ENCODE measurements at places on chromosomes 16 and 17.
A peak's percentile ranks its signal among the peaks of the same experiment; 100 is the strongest.

GRCh38 chr16:75452464-75453190 is 11.9 kb downstream of the TMEM170A start:
- no peak for DNase-seq

GRCh38 chr16:23435500-23435899 is 17.5 kb downstream of the COG7 start:
- DNase-seq: peak; percentile 32

- DNase-seq: no peak
These were observed 403.2 kb downstream of the NPIPA7 start for GRCh38 chr16:16782153-16782552.

DNA sequence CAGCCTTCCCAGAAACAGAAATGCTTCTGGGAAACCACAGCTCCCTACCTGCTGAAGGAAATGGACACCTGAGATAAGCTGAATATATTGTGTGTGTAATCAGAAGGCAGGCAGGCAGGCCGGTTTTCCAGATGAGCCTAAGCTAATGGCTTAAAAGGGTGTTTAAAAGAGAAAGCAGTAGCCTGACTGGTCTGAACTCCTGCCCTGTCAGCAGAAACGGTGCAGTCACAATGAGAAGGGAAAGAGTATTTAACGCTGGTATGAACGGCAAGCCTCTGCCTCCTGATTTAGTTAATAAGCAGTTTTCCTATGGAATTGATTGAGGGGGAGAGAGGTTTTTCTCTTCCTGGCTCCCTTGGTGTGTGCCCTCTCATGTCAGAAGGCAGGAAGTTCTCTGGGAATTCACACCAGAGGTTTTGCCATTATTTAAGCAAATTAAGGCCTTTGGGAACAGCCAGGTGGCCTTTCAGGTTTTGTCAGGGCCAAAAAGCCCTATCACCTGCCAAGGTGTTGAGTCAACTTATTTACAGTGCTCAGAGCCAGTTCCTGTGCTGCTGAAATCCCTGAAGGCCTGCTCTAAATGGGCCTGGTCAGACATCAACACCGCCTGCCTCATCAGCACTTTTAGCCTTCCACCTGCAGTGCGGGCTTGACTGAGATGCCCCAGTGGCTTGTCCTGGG is 41.6 kb downstream of the CDH1 start:
- no peak for DNase-seq

DNA sequence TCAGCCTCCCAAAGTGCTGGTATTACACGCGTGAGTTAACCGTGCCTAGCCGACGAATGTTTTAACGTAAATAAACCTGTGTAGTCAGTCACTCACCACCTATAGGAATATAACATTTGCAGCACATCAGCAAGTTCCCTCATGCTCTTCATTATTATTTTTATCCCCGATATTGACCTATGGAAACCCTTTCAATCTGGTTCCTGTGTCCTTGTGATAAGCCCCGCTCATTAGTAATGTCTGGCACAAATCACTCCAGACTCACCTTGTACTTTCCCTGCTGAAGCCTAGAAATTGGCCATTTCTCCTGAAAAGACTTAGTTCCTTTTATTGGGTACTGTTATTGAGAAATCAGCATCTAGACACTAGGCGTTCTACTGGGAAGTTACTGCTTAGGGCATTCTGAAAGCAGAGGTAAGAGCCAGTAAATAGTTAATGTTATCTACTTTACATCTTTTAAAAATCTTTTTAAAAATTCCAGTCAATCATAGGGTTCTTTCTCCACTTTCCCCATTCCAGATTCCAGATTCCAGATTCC is 1.5 kb upstream of the PHKG2 start:
- no peak for DNase-seq

DNA sequence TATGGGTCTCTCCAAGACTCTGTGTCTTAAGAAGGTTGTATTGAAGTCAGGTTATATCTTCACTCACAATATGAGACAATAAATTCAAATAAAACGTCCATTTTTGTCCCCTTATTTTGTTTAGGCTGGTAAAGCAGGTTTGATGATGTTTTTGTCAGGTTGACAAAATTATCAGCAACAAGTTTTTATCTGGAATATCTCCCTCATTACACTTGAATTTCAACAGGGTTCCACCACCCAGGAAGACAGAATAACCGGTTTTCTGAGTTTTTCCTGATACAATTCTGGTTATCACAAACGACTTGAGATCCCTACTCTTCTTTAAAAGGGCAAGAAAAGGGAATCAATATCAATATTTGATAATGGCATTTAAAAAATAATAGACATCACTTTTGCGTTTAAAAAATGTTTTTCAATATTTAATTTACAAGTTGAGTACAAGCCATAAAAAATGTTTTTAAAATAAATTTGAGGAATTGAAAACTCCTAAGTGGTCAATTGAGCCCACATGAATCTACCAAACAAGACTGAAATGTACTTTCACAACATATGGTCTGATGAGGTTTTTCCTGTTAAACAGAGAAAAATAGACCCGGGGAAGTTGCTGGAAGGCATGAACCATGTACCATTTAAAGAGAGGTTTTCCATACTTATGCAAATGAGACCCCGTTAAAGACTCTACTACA is 1.4 kb upstream of the ATP6V0A1 start:
- no peak for DNase-seq

- DNase-seq: no peak
These were observed 51.6 kb upstream of the CORO6 start for GRCh38 chr17:29674281-29674680.

DNA sequence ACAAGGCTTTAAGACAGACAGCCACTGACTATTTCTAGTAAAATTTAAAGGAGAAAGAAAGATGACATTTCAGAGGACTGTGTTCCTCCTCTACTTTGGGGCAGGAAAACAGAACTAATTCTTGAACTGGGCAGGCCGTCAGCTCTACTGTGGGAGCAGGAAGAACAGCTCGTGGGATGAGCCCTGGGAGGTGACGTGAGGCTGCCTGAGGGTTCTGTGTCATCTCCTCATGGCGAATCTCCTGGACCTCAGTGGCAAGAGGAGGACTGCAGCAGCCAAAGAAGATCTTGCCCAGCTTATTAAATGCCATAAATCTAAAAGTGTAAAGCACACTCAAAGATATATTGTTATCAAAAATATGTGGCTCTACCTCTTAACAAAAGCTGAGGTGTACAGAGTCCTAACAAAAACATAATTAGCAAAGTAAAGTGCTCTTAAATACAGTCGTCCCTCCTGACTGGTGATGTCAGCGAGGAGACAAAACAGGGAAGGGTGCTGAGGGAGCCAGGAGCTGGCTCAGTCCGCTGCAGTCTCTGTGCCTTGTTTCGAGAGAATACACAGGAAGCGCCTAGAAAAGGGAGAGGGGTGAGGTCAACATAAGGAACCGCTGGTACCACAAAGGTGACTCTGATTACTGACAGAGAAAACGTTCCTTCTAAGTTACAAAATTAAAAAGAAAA is 58.0 kb downstream of the CREBBP start:
- no peak for DNase-seq

DNA sequence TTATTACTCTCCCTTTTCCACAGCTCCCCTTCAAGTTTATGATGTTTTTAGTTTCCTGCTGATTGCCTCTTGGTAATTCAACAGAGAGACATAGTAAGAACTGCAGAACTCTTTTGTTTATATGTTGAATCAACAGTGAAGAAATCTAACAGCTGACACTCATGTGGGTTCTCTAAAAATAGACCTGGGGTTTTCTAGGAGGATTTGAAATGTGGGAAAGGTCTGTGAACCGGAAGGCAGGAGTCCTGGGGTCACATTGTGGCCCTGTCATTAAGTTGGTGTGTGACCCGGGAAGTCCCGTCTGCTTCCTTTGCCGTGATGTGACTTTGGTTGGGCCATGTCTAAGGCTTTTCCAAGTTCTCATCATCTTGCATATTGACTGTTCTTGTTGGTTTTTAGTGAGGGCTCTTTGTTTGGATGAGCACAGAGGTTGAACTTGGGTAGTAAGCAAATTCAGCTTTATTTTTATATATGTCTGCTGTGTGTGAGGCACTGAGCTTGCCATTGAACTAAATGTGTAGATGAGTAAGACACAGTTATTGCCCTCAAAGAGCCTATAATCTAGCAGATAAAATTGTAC is 48.5 kb upstream of the HS3ST3A1 start:
- DNase-seq: no peak

DNA sequence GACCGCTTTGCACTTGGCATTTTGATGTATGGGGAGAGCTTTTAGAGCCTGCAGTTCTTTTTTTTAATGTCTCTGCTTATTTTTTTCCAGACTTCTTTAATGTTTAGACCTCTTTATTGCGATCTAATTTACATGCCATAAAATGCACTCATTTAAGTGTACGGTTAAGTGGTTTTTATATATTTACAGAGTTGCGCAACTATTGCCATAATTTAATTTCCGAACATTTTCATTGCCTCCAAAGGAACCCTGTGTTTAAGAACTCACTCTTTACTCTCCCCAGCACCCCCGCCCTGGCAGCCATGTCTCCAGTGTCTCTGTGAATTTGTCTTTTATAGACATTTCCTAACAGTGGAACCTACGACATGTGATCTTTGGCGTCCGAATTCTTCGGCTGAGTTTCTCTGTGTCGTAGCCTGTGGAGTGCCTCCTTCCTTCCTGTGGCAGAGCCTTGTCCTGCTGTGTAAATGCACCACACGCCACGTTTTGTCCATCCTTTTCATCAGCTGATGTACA is 24.0 kb downstream of the ZNF750 start:
- DNase-seq: no peak

GRCh38 chr17:38613981-38614779 is 8.4 kb upstream of the SRCIN1 start:
- DNase-seq: no peak

GRCh38 chr16:69419956-69420355 is 4.5 kb upstream of the CYB5B start:
- DNase-seq: no peak

GRCh38 chr16:29232811-29233704 is 173.5 kb downstream of the NPIPB11 start:
- DNase-seq: no peak

GRCh38 chr16:8703693-8704092 is 29.3 kb downstream of the ABAT start:
- DNase-seq: no peak

GRCh38 chr17:47066841-47067682 is 88.0 kb upstream of the RPRML start:
- peak; percentile 60 for DNase-seq

GRCh38 chr16:89917773-89918452 is 749 bp upstream of the MC1R start:
- peak; percentile 73 for DNase-seq

- no peak for DNase-seq
These were observed 11.4 kb downstream of the CFAP97D1 start for GRCh38 chr17:43791589-43791988.

DNA sequence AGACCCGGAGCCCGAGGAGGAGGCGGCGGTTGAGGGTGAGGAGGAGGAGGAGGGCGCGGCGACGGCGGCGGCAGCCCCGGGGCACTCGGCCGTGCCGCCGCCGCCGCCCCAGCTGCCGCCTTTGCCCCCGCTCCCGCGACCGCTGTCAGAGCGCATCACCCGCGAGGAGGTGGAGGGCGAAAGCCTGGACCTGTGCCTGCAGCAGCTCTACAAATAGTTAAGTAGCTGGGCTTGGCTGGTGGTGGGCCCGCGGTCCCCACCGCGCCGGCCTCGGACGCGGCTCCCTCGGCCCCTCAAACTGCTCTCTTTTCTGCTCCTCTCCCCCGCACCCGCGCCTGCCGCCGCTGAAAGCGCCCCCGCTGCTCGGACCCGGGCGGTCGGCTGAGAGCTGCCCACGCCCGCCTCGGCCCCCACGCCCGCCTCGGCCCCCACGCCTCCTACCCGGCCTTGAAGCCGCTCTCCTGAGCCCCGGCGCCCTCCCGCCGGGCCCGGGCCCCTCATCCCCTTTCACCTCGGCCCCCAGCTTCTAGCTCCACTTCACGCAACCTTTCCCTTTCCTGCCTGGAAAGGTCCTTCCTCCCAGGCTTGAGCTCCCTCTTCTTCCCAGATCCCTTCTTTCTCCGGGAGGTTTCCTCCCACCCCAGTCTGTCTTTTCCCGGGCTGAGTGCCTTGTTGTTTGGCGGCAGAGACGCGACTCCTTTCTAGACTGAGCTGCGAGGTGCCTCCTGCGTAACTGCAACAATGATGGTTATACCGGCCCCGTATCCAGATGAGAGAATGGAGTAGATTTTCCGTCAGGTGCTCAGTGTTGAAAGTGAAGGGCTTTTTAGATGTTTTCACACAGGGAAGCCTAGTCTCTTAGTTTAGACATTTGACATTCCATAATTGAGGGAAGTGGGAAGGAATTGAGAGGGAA is 850 bp downstream of the PPM1E start:
- no peak for DNase-seq

GRCh38 chr17:37826497-37827430 is 81.9 kb upstream of the HNF1B start:
- no peak for DNase-seq

GRCh38 chr16:88804173-88804551 is 573 bp downstream of the CDT1 start:
- DNase-seq: no peak

DNA sequence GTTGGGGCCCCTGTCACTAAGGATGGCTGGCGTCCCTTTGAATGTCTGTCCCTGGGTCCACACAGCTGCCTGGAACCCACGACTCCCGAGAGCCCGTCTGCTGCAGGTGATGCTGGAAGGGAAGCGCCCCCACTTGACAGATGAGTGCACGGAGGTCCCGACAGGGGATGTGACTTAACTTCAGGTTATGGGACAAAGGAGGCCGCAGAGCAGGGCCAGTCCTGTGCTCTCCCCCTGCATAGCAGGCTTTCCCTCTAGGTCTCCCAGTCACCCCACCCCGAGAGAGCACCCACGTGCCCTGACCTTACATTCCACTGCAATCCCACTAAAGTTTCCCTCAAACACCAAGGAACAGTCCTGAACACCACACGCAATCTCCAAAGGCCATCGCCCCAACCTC is 6.0 kb upstream of the RCVRN start:
- DNase-seq: no peak

DNA sequence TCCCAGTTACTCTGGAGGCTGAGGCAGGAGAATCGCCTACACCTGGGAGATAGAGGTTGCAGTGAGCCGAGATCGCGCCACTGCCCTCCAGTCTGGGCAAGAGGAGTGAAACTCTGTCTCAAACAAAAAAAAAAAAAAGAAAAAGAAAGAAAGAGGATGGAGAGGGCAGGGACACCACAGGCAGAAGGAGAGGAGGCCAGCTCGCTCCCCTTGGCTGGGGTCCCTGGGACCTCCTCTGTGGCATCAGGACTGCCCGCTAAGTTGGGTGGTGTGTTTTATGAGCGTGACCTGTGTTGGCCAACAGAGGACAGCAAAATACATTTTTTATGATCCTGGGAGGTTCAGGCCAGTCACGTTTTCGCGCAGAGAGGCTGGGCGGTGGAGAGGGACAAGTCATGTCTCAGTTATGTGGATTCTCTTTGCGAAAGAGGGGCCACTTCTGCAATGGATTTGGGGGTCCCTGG is 229.6 kb downstream of the MRTFB start:
- no peak for DNase-seq

GRCh38 chr17:79747508-79748294 is 17.0 kb downstream of the ENPP7 start:
- no peak for DNase-seq
